ENCODE measurements at places on chromosomes 2 and 18.

DNA sequence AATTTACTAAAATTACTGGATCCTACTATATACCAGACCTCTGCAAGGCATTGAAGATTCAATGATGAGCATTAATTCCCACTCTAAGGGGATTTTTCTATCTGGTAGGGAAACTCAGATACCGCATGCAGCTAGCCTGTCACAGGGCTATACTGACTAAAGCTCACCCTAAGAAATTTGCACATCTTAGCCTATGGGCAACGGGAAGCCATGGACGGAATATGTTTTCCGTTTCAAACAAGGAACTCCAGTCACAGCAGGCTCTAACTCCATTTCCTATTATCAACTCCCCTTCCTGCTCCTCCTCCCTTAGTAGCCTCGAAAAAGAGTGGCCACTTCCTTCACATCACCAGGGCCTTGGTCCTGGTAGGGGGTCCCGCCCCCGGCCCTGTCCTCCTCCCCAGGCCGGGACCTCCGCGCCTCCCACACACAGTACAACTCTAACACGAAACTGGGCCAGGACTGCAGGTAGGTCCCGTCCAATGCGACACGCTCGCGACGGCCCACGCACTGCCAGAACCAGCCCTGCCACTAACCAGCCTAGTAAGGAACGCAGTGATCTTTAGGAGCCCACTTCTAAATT, 659 bp upstream of the COX5B start:
- no peak for DNase-seq

DNA sequence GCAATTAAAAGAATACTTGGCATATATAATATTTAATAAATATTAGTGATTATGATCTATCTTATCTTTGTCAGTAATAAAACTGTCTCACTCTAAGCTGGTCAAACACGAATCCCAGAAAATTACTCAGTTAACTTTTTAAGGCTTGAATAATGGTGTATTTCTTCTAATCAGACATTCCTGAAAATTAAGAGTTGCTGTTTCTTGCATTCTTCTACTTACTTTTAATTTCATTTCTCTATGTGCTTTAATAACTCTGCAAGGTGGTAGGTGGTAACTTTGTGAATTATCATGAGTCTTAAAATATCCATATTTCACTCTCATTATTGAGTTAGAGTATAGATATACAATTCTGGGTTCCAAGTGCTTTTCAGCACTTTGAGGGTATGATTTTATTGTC, 3.1 kb upstream of the SERPINB10 start:
- DNase-seq = no peak

GRCh38 chr2:208708486-208708885, 301.9 kb downstream of the PTH2R start:
- no peak for DNase-seq

- DNase-seq = no peak
Measured at GRCh38 chr2:109736177-109736827, 57.8 kb upstream of the RGPD5 start.

- DNase-seq = no peak
Measured at GRCh38 chr2:205543262-205543843, 138.9 kb upstream of the NRP2 start.

DNA sequence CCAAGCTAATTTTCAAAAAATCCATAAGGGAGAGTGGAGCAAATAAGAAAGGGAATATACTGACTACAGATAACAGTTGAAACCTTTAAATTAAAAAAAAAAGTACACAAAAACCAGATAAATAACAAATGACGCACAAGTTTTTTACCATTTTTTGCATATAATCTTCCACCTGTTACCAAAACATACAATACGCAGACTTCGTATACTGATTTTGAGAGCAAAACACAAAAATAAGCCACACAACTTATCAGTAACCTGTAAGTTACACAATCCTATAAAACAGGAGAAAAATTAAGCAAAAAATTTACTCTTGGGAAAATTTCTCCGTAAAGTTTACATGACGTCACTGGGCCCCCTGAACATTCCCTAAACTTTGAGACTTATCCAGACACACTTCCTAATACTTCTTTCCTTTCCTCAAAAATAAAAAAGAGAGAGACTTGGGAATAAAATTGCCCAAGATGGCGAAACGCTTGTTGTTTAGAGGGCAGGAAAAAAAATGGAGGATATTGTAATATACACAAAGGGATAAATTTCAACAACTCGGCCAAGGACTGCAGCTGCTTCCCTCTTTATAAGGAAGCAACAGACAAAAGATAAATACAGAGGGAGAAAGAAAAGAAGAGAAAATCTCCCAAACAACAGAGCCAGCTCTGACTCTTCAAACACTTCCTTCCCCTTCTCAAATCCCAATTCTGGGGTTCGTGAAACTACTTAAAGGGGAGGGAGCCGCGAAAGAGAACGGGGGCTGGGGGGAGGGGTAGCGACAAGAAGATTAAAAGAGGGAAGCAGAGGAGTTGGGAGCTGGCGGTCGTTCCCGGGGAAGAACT, 1.6 kb downstream of the BAZ2B start:
- no peak for DNase-seq
